Esophagus squamous epithelium (tissue), 5 donors: ENCODE measurements at places on chromosomes 11 and 22. TPM values are rescaled to one million over a fixed set of nuclear protein-coding genes. Genes with fewer than 3 reads are reported as not detected.

GRCh38 chr11:73314117-73314961 lies 6.3 kb downstream of the ARHGEF17 start:
- no peak for DNase-seq

DNA sequence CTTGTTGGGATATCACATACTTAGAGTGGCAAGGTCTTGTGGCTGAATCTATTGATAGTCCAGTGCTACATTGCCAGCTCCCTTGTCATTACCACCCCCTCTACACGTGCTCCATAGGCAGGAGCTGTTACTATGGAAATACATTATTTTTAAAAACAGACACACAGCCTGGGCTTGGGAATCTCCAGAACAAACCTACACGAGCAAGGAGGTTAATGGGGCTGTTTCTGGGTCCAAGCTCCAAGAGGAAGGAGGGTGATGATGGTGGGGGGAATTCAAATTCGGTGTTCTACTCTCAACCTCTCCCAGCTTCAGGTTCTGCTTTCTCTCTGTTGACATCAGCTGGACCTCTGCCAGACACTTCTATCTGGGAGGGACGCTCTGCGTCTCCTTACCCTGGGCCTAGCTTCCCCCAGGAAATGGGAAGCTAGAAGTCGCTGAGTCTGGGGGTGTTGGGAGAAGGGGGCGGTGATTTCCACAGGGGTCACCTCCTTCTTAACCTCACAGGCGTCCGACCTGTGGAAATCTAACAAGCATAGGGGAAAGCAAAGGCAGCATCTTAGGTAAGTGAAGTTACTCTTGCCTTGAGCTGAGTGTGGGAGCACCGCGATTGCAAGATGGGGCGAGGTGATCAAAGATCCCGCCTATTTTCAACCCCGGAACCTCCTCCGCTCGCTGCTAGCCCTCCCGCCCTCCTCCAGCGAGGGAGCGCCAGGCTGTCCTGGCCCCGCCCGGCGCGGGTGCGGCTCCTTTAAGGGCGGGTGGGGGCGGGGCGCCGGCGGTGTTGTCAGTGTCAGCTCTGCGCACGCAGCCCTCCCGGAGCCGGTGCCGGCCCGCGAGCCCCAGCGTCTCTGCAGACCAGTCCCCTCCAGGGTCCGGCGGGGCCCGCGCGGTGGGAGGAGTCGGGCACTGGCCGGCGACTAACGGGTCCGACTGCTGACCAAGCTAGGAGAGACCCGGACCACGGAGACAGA lies at the start of gene C2CD2L:
C2CD2L (plus strand) TSS at position 781 of the 974 bp plus-strand sequence. CDS start 398 bp downstream, outside the sequence.
- peak; percentile 81 for DNase-seq

The TCP11L1 gene
- 17.5 TPM for total RNA-seq

The DMC1 gene
- 5.2 TPM for total RNA-seq

DNA sequence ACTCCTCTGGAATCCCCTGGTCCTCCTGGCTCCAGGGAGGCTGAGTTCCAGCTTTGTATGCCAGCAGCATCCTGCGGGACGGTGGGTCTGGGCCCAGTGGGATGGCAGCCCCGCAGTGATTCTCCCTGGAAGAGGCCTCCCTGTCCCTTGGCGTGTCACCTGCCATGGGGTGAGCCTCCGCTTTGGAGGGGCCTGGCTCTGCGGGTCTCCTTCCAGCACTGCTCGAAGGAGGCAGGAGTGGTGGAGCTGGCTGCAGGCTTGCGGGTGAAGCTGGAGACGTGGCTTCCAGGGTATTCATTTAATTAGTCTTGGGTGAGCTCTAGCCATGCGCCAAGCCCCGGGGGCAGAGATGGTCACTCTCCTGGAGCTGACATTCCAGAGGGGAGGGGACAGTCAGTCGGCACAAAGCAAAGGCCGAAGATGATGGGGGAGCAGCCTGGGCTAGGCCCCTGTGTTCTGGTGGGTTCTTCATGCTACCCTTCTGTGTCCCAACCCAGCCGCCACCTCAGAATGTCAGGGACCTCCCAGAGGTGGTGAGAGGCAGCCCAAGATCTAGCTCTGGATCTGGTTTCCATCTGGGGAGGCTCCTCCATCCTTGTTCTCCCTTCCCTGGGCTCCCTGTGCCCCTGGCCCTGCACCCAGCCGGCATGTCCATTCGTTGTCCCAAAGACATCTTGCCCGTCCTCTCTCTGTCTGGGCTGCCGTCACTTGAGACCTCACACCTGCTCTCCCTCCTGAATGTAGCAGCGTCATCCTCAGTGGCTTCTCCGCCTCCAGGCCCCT lies 1332.5 kb downstream of the BRD1 start:
- no peak for DNase-seq

The SEZ6L gene
- under 0.01 TPM for total RNA-seq

GRCh38 chr11:126354631-126355323 lies 709 bp upstream of the ST3GAL4 start:
- no peak for DNase-seq

- no peak for DNase-seq
Measured at GRCh38 chr11:116310698-116311097, 462.1 kb downstream of the BUD13 start.

The ART5 gene
- not detected for total RNA-seq

DNA sequence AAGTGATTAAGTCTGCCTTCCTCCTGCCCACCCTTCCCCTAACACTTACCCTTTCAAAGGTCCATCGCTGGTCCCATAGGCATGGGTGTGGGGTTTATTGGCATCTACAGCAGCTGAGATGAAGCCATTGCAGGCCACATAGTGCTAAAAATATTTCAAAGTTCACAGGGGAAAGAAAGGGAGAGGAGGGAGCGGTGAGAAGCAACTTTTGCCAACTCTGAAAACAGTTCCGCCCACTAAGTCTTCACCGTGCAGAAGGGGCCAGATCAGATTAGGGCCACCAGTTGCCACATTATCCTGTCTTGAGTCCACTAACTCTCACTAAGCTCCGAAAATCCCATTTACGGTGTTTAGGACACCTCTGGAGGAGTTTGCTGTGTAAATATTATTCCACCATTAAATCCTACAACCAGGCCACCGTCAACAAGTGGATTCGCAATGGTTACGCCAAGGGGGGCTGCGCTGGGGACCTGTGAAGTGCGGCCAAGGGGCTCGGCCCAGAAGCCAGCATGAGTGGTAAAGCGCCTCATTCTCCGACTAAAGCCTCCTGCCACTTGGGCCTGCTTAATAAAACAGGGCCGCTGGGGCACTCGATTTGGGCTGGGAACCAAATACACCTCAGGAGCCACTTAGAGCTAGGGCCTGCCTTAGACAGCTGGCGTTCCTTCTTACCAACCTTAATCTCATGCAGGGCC lies 534.9 kb downstream of the MIAT start:
- DNase-seq = no peak

DNA sequence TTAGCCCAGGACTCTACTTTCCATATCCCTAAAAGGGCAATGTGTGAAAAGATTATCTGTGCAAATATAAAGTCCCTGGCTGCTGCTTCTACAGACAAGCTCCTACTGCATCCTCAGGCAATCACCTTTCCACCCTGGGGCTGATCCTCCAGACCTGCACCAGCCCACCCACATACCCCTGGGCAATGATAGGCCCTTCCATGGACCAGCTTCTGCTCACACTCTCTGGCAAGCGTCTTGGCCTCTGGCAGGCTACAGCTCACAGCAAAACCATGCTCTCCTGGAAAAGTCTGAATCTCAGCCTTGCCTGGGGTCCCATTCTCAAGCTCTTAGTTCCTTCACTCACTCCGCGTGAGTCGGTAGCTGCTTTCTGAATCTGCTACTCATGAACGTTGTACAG lies 69.5 kb downstream of the IGLL5 start:
- no peak for DNase-seq
